Testis (tissue), 5 donors: ENCODE measurements at places on chromosomes 2 and 18. TPM values are rescaled to one million over a fixed set of nuclear protein-coding genes. Genes with fewer than 3 reads are reported as not detected.

DNA sequence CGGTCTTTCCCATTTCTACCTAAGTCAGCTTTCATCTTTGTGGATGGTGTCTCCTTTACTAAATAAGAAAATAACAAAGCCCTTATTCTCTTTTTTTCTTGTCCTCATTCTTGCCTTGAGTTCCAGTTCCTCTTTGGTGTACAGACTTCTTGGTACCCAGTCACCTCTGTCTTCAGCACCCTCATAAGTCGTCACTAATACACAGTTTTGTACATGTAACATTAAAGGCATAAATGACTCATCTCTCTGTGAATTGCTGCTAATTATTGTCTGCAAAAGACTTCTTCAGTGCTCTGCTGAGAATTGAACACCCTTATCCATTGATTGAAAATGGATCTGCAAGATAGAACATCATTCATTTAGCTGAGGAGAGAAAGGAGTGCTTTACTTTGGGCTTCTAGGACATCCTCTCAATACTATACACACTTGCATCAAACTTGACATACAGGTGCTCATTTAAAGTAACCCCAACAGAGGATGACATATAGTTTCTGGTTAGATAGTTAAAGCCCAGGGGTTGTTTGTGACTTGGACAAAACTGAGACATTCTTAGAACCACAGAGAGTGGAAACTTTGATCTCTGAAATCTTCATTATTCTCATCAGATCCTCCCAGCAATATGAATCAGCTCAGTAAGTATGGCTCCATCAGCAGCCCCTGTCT, 97.0 kb downstream of the XRCC5 start:
- H3K27me3 ChIP-seq = no peaks in the 10 kb centered on the region
- H3K4me3 ChIP-seq = no peak overlapping the region
- H3K4me1 ChIP-seq = no peaks in the 10 kb centered on the region
- H3K27ac ChIP-seq = no peak overlapping the region
- no peak for DNase-seq

DNA sequence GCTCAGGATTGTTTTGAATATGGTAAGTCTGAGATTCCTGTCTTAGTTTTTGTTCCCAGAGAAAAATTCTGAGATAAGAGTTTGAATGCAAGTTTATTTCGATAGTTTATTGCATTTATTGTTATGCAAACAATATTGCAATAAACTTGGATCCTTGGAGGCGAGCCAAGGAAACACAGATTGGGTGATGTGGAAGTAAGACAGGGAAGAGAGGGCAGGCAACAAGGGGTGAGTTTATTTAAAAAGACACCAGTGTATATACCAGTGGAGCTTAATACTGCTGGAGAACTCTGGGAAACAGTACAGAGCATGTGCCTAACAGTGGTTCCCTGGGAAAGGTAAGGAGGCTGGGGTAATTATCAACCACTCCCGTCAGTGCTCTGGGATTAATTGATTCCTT, 87.5 kb upstream of the NEDD4L start:
- H3K4me1 ChIP-seq = no peaks in the 10 kb centered on the region
- DNase-seq = no peak
- no peak overlapping the region for H3K4me3 ChIP-seq
- no peak overlapping the region for H3K27ac ChIP-seq
- H3K36me3 ChIP-seq = no peaks in the 10 kb centered on the region

GRCh38 chr2:233651430-233651829, 15.2 kb downstream of the UGT1A10 start:
- H3K27ac ChIP-seq = no peak overlapping the region
- no peaks in the 10 kb centered on the region for H3K27me3 ChIP-seq
- no peak overlapping the region for H3K4me3 ChIP-seq
- no peak for DNase-seq
- H3K4me1 ChIP-seq = no peaks in the 10 kb centered on the region
- no peaks in the 10 kb centered on the region for H3K36me3 ChIP-seq

- peaks cover 45% of the 10 kb centered on the region for H3K4me1 ChIP-seq
- H3K27ac ChIP-seq = peak overlapping the region; percentile 74
- no peaks in the 10 kb centered on the region for H3K27me3 ChIP-seq
These were observed 56.4 kb downstream of the MERTK start for GRCh38 chr2:111954602-111955332.

DNA sequence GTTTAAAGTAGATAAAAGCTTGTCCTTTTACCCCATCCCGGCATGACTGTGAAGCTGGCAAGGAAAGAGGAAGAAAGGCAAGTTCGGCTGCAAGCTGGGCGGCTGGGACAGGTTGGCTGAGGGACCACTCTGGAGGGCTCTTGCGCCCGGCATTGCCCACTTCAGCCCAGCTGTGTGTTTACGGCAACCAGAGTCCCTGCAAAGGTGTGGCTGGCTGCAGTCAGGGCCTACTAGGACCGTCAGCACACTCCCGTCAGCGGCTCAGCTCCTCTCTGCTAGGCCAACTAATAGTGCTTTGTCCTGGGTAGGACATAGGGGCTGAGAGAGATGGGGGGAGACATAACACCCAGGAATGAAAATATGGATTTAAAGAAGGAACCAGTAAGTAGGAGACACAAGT, 11.7 kb upstream of the SAP130 start:
- H3K4me1 ChIP-seq = no peaks in the 10 kb centered on the region
- no peak overlapping the region for H3K27ac ChIP-seq
- H3K27me3 ChIP-seq = no peaks in the 10 kb centered on the region
- no peak overlapping the region for H3K4me3 ChIP-seq
- DNase-seq = no peak

- H3K36me3 ChIP-seq = no peaks in the 10 kb centered on the region
- H3K27me3 ChIP-seq = no peaks in the 10 kb centered on the region
- no peak overlapping the region for H3K27ac ChIP-seq
- H3K4me1 ChIP-seq = peaks cover 16% of the 10 kb centered on the region
- H3K4me3 ChIP-seq = no peak overlapping the region
- DNase-seq = no peak
These were observed 68.1 kb upstream of the SPTBN1 start for GRCh38 chr2:54388076-54388475.

DNA sequence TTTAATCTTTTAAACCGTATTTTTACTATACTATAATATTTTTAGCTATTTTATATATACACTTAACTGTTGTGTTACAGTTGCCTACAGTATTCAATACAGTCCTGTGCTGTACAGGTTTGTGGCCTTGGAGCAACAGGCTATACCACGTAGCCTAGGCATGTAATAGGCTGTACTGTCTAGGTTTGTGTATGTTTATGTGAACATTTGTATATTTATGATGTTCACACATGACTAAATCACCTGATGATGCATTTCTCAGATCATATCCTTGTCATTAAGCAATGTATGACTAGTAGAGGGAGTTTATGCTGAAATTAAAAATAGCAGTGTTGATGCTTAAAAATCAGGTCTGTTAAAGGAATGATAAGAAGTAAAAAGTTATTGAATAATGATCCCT, 92.3 kb upstream of the RANBP2 start:
- DNase-seq = no peak
- no peaks in the 10 kb centered on the region for H3K36me3 ChIP-seq
- H3K27ac ChIP-seq = no peak overlapping the region
- no peaks in the 10 kb centered on the region for H3K4me1 ChIP-seq
- no peak overlapping the region for H3K4me3 ChIP-seq

GRCh38 chr2:196242131-196242620, 70.8 kb upstream of the STK17B start:
- no peak for DNase-seq
- H3K27ac ChIP-seq = no peak overlapping the region
- no peaks in the 10 kb centered on the region for H3K36me3 ChIP-seq
- no peaks in the 10 kb centered on the region for H3K4me1 ChIP-seq
- H3K27me3 ChIP-seq = no peaks in the 10 kb centered on the region
- no peak overlapping the region for H3K4me3 ChIP-seq

DNA sequence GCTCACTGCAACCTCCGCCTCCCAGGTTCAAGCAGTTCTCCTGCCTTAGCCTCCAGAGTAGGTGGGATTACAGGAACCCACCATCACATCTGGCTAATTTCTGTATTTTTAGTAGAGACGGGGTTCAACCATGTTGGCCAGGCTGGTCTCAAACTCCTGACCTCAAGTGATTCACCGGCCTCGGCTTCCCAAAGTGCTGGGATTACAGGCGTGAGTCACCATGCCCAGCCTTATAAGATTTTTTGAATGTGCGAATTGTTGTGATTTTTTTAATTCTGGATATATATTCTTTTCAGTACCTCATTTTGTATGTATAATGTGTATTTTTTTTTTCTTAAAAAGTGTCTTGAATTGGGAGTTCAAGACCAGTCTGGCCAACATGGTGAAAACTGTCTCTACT, 42.0 kb upstream of the CCDC150 start:
- no peaks in the 10 kb centered on the region for H3K4me1 ChIP-seq
- no peak for DNase-seq
- no peak overlapping the region for H3K4me3 ChIP-seq

Gene FBLN7
- polyA plus RNA-seq = 3.1 TPM

DNA sequence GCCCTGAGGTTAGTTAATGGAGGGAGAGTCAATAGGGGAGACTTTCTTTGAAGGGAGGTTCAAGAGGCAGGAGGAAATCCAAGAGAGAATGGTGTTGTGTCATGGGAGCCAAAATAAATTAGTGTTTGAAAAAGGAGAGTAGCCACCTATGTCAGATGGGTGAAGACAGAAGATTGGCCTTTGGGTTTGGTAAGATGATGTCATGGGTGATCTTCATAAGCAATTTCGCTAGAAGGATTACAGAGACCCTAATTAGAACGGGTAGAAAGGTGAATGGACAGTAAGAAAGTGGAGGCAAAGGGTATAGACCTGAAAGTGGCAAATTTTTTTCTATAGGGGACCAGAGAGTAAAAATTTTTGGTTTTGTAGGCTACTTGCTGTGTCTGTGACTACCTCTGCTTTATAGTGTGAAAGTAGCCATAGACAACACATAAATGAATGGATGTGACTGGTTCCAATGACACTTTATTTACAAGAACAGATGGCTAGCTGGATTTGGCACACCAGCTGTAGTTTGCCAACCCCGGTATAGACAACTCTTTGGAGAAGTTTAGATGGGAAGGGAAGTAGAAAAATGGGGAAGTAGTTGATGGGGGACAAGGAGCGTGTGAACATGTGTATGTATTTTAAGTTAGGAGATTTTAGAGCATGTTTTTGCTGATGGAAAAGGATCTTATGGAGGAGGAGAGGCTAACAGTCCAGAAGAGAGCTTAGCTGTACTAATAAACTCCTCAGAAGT, 9.3 kb downstream of the STAMBP start:
- H3K27ac ChIP-seq = no peak overlapping the region
- DNase-seq = no peak
- H3K4me1 ChIP-seq = peaks cover 9% of the 10 kb centered on the region
- H3K36me3 ChIP-seq = no peaks in the 10 kb centered on the region
- no peak overlapping the region for H3K4me3 ChIP-seq

DNA sequence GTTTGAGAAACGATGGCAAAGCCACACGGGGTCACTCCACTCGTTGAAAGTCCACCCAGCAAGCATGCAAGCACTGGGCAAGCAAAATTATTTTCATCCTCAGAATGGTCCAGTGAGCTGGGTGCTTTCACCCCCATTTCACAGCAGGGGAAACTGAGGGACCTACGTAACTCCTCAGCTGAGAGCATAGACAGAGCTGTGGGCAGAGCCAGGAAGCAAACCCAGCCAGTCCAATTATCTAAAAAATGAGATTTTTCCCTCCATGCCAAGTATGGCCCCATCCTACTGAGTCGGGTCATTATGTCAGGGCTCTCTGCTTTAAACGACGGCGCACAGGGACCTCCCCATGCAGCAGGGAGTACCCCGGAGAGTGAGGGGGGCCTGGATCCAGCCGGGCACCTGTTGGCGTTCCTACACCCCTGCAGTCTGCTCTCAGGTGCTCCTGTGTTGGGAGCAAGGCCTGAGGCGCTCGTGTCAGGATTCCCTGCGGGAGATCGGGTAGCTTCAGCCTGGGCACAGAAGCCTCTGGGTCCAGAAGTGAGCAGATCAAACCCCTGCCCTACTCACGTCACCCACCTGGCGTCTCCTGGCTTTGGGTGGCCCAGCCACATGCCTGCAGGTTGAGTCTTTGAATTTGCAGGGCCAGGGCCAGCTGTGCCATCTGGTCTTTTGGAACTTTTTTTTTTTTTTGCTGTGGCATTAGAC, 17.3 kb downstream of the TWIST2 start:
- peak; percentile 5 for DNase-seq

Gene MAPRE2
- polyA plus RNA-seq = 14.8 TPM

DNA sequence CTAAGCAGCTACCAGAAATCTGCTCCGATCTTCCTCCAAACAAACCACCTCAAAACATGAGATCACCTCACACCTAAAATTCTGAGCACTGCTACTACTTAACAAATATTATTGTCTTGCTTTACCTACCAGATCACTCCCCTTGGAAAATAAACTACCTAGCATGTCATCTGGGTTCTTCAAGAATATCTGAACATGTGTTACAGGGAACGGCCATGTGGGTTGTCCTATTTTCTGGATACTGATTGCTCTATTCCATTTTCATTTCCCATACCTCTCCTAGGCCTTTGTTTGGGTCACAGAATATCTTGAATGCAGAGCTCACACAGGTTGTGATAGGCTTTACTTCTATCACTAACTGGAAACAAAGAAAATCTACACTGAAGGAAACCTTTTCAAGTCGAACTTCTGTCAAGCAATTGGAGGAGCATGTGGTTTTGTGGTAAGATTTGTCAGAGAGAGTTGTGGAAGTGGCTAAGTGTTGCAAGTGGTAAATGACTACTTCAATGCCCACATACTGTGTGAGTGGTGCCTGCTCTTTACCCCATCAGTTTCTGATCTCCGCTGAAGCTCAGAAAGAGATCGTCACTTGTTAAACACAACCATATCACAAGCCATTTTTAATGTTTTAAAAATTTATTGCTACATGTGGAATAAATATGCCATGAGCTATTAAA, 739.1 kb upstream of the ZEB2 start:
- no peaks in the 10 kb centered on the region for H3K27me3 ChIP-seq
- no peak overlapping the region for H3K27ac ChIP-seq
- no peaks in the 10 kb centered on the region for H3K36me3 ChIP-seq
- no peaks in the 10 kb centered on the region for H3K4me1 ChIP-seq

- no peak overlapping the region for H3K4me3 ChIP-seq
- H3K36me3 ChIP-seq = no peaks in the 10 kb centered on the region
- DNase-seq = no peak
These were observed 72.2 kb upstream of the ALKAL2 start for GRCh38 chr2:360124-360523.

GRCh38 chr18:32029558-32029957, 10.9 kb downstream of the RNF125 start:
- H3K27ac ChIP-seq = no peak overlapping the region
- no peak overlapping the region for H3K4me3 ChIP-seq
- H3K4me1 ChIP-seq = no peaks in the 10 kb centered on the region
- H3K27me3 ChIP-seq = no peaks in the 10 kb centered on the region

- no peaks in the 10 kb centered on the region for H3K36me3 ChIP-seq
- peak overlapping the region; percentile 32 for H3K27ac ChIP-seq
- DNase-seq = no peak
- H3K4me1 ChIP-seq = peaks cover 41% of the 10 kb centered on the region
These were observed 39.4 kb downstream of the BMP10 start for GRCh38 chr2:68831686-68832232.

Gene HTR2B
- 0.71 TPM for polyA plus RNA-seq
